ENCODE measurements at places on chromosomes 3 and 15. TPM values are rescaled to one million over a fixed set of nuclear protein-coding genes. Genes with fewer than 3 reads are reported as not detected.

GRCh38 chr3:147428754-147429153 is 19.6 kb downstream of the ZIC1 start:
- no peak for DNase-seq

The OXSR1 gene
- total RNA-seq, result 22.8 TPM

DNA sequence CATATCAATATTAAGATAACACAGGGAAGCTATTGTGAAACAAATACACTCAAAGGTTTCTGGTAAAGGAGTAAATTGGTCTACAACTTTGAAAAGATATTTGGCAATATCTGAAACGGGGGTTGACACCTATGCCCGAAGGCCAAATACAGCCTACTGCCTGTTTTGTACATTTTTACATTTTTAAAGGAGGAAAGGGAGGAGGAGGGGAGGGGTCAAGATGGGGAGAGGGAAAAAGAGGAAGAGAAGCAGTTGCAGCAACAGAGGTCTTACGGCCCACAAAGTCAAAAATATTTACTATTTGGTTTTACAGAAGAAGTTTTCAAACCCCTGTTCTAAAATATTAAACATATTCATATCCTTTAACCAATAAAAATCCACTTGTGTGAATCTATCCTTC is 94.2 kb downstream of the FMN1 start:
- DNase-seq, result no peak

DNA sequence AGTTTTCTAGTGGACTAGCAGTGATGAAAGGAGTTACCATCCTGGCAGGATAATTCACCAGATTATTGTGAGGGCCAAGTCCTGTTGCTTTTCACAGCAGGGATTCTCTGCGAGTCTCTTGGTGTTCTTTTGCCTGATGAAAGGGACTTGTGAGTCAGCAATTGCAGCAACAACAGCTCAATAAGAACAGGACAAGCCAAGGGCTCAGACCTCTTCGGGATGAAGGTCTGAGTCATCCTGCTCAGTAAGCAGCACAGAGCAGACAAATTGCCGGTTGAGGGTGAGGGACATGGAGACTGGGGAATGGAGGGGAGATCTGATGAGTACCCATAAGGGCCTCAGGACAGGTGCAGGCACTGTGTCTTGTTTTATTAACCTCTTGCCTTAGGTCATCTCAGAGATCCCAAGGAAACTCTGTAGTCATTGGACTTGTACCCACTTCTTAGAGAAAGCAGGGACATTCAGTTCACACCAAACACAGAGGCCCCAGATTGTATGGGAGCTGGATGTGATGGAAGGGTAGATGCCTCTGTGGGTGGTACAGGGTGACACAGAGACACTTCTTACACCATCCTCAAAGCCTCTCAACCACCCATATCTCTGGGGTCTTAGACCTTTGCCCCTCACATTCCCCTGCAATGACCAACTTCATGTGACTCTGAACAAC is 173.8 kb upstream of the TLE3 start:
- DNase-seq, result peak; percentile 98

DNA sequence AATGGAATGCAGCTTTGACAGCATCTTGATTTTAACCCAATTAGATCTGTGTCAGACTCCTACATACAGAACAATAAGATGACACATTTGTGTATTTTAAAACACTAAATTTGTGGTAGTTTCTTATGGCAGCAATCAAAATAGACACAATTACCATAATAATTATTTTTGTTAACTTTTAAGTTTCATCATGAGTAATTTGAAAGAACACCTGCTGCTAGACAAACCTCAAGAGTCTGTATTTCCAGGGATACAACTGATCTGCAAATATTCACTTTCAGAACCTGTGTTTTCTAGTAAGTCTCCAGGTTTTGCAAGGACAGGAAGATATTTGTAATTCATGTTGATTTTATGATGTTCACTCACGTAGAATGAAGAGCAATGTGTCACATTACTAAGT is 736.8 kb downstream of the DIPK2A start:
- DNase-seq, result no peak

The IFT122 gene
- 33.4 TPM for total RNA-seq

The CLEC3B gene
- total RNA-seq, result 41.7 TPM

DNA sequence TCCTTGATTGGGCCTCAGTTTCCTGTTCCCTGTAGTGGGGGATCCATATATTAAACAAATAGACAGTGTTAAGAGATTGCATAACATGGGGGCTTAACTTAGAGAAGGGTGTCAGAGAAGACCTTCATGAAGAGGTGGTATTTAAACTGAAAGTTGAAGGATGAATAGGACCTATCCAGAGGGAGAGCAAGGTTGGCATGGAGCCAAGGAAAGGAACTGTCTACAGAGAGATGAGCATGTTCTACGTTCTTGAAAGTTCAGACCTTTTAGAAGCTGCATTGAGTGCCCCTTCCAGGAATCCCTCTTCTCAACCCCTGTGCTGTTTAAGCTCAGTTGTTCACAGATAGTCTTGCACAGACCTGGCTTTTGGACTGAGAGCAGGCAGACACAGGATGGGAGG is 2.4 kb downstream of the HTD2 start:
- no peak for DNase-seq

Data from vagina (tissue), 2 donors.